ENCODE measurements at places on chromosomes 16 and 17.

- peak; percentile 2 for DNase-seq
Observed at GRCh38 chr16:51818342-51818944, 667.4 kb upstream of the SALL1 start.

DNA sequence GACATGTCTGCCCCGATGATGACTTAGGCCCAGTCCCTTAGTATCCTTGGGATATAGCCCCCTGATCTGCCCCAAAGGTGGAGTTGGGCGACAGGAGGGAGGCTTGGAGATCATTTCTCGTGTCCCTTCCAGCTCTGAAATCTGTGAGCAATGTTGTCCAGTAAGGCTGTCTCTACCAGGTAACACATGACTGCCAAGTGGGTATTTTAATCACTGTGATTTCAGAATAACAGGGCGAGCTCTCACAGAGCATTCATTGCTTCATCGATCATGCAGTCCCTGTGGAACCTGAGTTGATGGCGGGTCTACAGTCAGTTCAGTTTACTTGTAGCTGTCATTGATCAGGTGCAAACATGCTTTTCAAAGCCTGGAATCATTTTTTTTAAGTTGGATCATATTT is 39.2 kb downstream of the KSR1 start:
- no peak for DNase-seq

DNA sequence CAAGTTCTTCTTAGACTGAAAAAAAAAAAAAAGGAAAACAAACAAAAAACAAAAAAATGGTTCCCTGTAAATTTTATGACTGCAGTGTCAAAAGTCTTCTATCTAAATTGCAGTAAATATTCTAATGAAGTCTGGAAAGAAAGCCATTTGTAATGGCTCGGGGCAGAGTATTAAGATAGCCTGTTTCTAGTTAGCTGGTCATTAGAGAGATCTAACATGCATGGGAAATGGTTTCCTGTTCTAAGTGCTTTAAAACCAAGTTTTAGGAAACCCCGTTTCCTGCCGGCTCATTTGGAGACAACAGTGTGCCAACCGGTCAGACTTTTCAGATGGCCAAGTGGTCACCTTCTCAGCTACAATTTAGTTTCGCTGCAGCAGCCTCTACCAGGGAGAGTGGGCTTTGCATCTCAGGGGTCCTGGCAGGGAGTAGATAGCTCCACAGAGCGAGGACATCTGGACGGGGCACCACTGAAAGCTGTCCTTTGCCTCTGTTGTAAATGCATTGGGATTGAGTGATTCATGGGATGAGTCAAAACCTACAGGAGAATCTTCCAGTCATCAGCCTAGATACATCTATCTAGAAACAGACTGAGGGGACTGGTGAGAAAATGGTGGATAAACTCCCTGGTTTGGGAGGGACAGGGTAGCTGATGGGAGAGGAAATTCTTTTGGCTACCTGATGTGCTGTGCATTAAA is 473.2 kb upstream of the SALL1 start:
- DNase-seq: peak; percentile 5

DNA sequence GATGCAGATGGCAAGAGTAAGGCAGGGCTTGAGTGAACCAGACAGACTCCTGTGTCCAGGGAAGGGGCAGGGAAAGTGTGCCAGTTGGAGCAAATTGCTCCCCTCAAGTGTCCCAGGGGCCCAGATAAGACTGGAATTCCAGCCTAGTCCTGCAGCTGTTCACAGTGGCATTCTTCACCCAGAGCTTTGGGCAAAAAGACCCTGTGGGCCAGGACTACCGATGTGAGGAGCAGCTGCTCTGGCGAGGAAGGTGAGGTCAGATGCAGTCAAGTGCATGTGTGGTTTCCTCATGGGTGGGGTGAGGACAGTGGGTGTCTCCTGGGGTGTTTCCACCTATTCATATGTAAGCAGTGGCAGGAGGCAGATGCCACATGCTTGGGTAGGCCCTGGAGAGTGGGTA is 14.3 kb downstream of the NEUROD2 start:
- no peak for DNase-seq

DNA sequence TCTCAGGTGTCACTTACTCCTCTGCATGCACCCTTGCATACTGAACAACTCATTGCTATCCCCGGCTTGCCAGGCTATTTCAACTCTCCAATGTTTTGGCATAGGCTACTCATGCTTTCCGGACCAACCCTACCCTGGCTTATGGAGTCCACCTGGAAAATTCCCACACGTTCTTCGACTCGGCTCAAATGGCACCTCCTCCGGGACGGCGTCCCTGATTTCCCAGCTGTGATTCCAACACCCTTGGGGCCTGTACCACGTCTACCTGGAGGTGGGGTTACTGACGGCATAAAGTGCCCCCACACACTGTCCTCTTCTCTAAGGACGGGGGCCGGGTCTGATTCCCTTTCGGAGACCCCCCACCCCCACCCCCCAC is 498 bp downstream of the SMYD4 start:
- no peak for DNase-seq

DNA sequence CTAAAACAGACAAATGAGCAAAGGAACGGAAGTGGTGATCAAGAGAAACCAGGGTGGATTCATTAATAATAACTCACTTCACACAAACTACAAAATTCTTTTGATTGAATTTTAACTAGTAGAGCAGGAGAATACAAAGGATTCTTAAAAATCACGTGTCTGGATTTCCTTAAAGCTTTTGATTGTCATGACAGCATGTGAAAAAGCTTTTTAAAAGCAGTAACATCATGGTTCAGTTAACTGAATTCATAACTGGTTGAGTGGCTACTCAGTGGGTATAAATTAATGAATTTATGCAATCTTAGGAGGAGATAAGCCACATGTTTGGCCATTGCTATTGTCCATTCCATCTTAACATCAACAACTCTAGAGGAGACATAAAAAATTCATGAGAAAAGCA is 333.2 kb downstream of the SLC39A11 start:
- no peak for DNase-seq

Measured in amniotic stem cell (primary cell).